Uterine smooth muscle cell (primary cell): ENCODE measurements at places on chromosomes 6 and 20. TPM values are rescaled to one million over a fixed set of nuclear protein-coding genes. Genes with fewer than 3 reads are reported as not detected.

The SLC22A1 gene
- total RNA-seq = 0.62 and 0.77 TPM in 2 replicates

The ZC3H12D gene
- 0.11 and 0.37 TPM in 2 replicates for total RNA-seq

The PDYN gene
- total RNA-seq = not detected in 2 replicates

The DNAJC5 gene
- total RNA-seq = 55.2 and 60.0 TPM in 2 replicates

The DPPA5 gene
- total RNA-seq = not detected in 2 replicates

The TMEM170B gene
- 1.7 and 4.4 TPM in 2 replicates for total RNA-seq

The MYB gene
- total RNA-seq = 0.12 and 1.1 TPM in 2 replicates
